Right atrium auricular region (tissue), 2 donors: ENCODE measurements at places on chromosomes 5 and 9. TPM values are rescaled to one million over a fixed set of nuclear protein-coding genes. Genes with fewer than 3 reads are reported as not detected.

FAXDC2 gene
- total RNA-seq: 24.6 TPM

DNA sequence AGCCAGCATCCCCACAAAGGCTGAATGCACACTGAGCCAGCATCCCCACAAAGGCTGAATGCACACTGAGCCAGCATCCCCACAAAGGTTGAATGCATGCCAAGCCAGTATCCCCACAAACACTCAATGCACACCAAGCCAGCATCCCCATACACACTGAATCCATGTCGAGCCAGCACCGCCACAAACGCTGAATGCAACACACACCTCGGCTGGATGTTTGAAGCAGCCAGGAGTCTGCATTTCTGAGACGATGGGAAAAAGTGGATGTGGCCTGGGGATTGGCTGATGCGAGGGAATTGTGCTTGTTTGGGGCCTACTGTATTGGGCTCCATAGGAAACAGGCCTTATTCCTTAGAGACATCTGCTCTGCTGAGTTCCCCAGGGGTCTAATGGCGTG, 30.9 kb upstream of the CEP72 start:
- H3K27ac ChIP-seq: no peak overlapping the region
- no peak for DNase-seq
- H3K4me1 ChIP-seq: no peaks in the 10 kb centered on the region
- no peaks in the 10 kb centered on the region for H3K27me3 ChIP-seq
- H3K36me3 ChIP-seq: no peaks in the 10 kb centered on the region

DNA sequence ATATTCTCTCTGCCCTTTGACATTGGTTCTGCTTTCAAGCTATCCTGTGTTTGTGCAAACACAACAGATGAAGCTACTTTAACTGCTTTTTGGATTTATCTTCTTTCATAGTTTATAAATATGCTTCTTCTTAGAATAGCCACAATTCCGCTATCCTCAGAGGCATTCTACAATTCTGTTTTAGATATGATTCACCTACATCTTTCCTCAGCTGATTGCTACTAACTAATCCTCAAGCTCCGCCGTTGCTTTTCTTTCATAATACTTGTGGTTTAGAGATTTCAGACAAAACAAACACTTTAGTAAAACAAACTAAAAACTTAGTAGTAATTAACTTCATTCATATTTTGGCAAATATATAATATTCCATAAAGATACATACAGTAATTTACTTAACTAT, 52.5 kb downstream of the ECPAS start:
- no peaks in the 10 kb centered on the region for H3K4me1 ChIP-seq
- H3K4me3 ChIP-seq: no peak overlapping the region
- H3K27ac ChIP-seq: no peak overlapping the region
- no peak for DNase-seq

GRCh38 chr9:22100626-22101025, 91.5 kb upstream of the CDKN2B start:
- H3K27me3 ChIP-seq: no peaks in the 10 kb centered on the region
- H3K4me3 ChIP-seq: no peak overlapping the region
- no peaks in the 10 kb centered on the region for H3K36me3 ChIP-seq
- DNase-seq: no peak

- no peak overlapping the region for H3K4me3 ChIP-seq
- no peak overlapping the region for H3K27ac ChIP-seq
- no peaks in the 10 kb centered on the region for H3K4me1 ChIP-seq
- no peaks in the 10 kb centered on the region for H3K36me3 ChIP-seq
- no peaks in the 10 kb centered on the region for H3K27me3 ChIP-seq
- no peak for DNase-seq
These were observed 370.8 kb downstream of the TLE1 start for GRCh38 chr9:81318571-81318970.

DNA sequence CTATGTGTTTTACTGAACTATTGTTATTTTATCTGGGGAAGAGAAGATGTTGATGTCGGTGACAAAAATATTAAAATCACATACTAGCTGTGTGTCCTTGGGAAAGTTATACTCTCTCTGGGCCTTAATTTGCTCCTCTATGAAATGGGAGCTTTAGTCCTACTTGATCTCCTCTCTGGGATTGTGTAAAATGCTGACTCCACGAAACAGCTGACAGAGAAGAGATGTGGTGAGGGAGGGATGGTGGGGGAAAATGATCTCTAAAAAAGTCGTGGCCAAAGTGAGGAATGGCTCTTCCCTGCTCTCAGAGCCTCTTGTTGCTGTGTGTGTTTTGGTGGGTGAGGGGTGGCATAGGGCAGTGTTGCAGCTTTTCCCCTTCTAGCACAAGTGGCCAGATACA, 173.7 kb downstream of the MELK start:
- no peak overlapping the region for H3K4me3 ChIP-seq
- no peak for DNase-seq
- H3K36me3 ChIP-seq: no peaks in the 10 kb centered on the region
- H3K27me3 ChIP-seq: no peaks in the 10 kb centered on the region
